ENCODE measurements at places on chromosomes 7 and 10.
A peak's percentile ranks its signal among the peaks of the same experiment; 100 is the strongest.

DNA sequence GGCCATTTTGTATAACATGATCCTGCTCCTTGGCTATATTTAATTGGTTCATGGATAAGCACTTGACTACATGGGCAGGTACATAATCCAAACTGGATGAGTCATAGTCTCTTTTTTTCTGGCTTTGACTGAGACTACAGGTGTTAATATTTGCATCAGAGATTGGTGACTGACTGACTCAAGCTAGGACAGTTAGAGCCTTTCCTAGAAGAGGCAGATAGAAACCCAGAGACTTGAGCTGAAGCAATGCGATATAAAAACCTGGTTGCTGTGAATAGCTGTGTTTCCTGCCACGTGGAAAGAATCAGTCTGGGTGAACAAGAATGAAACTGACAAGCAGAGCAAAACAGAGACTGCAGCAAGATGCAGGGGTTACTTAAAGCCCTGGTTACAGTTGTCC lies 81.0 kb downstream of the SAMD9 start:
- no peak for DNase-seq

GRCh38 chr10:80583685-80584084 lies 46.0 kb downstream of the SH2D4B start:
- DNase-seq, result no peak

DNA sequence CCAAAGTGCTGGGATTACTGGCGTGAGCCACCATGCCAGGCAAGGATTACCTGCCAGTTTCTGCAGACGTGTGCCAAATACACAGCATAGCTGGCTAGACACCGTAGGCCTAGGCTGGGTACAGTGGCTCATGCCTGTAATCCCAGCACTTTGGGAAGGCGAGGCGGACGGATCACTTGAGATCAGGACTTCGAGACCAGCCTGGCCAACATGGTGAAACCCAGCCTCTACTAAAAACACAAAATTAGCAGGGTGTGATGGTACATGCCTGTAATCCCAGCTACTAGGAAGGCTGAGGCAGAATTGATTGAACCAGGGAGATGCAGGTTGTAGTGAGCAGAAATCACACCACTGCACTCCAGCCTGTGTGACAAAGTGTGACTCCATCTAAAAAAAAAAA lies 868 bp downstream of the RFC2 start:
- DNase-seq, result no peak

DNA sequence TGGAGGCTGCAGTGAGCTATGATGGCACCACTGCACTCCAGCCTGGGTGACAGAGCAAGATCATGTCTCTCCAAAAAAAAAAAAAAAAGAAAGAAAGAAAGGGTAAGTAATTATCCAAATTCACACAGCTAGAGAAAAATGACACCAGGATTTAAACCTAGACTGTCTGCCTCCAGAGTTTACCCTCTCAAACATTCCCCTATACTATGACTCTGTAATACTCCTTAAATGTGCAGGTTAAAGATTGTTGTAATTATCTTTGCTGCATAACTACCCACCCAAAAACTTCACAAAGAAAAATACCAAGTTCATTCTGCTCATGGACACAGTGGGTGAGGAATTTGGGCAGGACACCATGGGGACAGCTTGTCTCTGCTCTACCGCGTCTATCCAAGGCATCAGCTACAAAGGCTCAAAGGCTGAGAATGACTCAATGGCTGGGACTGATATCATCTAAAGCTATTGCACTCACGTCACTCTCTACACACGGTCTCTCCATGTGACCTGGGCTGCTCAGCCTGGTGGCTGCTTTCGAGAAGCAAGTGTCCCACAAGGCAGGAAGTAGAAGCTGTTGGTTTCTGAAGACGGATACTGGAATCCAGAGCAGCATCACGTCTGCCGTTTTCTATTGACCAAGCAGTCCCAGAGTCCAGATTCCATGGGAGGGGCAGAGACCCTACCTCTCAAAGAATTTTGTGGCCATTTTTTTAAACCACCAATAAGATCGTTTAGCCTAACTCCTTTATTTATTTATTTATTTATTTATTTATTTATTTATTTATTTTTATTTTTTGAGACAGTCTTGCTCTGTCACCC lies 185.7 kb upstream of the AUTS2 start:
- no peak for DNase-seq

DNA sequence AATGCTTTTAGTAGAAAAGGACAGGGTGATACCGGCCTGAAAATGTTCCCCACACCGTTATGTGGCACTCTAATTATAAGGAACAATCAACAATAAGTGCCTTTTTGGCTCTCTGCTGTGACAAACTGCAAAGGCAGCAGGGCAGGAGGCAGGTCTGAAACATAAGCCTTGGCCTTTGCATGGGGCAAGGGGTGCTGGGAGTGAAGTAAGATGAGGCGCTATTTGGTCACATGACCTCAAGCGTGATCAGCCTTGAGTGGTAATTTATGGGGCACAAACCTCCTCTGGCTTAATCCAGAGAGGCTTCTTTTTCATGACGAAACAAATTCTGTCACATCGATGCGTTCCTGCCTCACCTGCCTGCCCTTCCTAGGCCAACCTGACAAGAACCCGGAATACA lies 202.7 kb downstream of the TAX1BP1 start:
- DNase-seq, result no peak

DNA sequence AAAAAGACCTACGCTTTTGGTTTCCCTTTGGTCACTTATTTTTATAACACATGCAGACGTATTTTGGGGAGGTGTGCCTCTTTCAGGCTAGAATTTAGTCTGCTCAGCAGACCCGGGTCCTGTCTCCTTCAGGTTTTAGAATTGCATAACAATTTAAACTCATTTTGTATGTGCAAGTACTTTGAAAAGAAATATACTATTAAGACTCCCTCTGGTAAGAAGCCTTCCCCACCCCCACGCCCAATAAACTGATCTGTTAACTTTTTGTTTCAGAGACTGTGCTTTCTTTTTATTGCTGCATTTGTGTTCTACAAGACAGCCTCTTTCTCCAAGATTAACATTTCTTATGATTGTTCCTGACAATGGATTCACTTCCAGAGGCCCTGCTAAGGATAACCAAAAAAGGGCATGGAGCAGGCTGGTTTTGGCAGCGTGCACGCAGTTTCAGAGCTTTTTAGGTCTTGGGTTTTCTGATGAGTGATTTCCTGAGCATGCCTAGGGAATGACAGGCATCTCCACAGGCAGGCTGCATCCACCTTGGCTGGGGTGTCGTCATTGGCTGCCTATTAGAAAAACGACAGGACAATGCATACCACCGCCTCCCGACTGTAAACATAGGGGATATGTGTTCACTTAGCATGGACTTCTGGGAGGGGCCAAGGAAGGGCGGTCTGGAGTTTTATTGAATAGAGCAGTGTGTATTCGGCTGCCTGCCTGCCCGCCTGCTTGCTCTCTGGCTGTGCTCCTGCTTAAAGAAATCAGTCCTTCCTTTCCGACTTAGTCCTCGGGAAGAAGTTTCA lies at the start of gene CALD1:
CALD1 (plus strand) TSS at position 694 of the 800 bp plus-strand sequence. CDS start 88,100 bp downstream, outside the sequence.
- DNase-seq, result peak; percentile 87

- DNase-seq, result no peak
Observed at GRCh38 chr10:70084189-70084588, 31.5 kb downstream of the MACROH2A2 start.

DNA sequence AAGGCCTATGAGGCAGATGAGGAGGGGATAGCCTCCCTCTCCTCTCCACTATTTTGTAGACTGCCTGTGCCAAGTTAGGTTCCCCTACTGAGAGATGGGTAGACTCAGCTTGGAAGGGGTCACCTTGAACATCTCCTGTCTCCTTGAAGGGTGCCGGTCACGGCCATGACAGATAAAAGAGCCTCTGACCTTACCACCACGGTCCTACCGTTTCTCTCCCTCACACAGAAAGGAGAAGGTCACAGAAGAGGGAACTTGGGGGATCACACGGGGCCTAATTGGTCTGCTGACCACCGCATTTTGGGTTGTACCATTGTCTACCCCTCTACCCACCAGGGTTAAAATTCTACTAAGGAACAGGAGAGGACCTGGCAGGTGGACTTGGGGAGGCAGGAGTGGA lies 17.0 kb downstream of the PRSS2 start:
- no peak for DNase-seq

DNA sequence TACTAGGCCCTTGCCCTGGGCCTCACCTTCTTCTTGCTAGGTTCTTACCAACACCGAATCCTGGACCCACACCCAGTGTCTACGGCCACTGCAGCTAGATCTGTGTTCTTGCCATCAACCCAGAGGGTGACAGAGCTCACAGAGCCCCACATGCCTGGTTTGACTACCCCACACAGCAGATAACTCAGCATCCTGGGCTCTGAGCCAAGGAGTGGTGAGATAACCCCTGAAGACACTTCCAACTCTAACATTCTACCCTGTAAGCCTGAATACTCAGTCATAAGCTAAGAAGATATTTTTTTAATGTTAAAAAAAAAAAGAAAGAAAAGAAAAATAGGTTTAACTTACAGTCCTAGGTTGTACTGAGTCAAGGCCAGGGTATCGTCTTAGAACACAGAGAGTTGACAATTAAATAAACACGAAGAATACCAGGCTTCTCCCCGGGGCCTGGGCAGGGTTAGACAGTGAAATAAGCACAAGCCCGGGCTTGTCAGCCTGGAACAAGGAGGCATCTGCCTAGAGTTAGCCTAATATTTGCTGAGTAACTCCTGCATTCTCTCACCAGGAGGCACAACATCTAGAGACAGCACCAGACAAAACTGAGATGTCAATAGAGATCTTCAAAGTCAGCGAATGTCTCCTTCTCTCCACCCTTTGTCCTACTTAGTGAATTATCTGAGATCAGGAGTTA lies 556.5 kb upstream of the LRRN3 start:
- DNase-seq, result no peak

DNA sequence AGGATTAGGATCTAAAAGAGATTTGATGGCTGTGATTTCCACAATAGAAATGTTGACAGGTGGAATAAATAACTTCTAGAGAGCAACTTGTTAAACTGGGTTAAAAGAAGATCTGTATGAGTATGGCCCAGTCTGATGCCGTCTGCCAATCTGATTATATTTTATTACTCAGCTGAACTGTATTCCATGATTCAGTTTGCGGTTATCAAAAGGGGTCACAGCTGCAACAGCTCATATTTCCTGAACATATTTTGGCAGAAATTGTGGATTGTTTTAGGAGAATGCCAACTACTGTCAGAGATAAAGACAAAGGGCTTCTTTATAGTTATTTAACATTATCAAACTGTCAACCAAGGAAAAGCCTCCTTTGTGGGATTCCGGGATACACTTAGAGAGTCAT lies 244.8 kb upstream of the MINDY3 start:
- DNase-seq, result no peak

- DNase-seq, result no peak
Observed at GRCh38 chr10:8417631-8418030, 363.1 kb downstream of the GATA3 start.

Measured in muscle of arm (tissue), 14 donors.